Caki2 (cell line): ENCODE measurements at places on chromosomes 12 and 14.
A peak's percentile ranks its signal among the peaks of the same experiment; 100 is the strongest.

DNA sequence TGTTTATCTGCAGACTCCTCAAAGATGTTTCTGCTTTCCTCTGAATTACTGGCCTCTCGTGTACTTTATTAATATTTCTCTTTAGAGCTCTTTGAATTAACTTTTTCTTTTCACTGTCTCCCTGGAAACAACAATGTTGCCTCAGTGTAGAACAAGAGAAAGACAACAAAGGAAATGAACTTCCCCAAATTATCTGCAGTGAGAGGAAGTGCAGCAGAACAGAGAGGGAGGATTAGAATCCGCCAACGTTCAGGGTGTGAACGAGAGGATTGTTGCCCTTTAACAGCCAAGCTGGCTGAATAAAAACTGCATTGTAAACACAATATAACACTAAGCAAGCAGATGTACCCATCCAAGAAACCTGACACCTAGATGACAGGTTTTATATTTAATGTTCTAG lies 375.9 kb downstream of the GALC start:
- no peak for DNase-seq

- no peak for DNase-seq
Observed at GRCh38 chr12:105831372-105831771, 307.4 kb downstream of the NUAK1 start.

GRCh38 chr12:114668886-114669288 lies 15.1 kb downstream of the TBX3 start:
- DNase-seq: no peak

DNA sequence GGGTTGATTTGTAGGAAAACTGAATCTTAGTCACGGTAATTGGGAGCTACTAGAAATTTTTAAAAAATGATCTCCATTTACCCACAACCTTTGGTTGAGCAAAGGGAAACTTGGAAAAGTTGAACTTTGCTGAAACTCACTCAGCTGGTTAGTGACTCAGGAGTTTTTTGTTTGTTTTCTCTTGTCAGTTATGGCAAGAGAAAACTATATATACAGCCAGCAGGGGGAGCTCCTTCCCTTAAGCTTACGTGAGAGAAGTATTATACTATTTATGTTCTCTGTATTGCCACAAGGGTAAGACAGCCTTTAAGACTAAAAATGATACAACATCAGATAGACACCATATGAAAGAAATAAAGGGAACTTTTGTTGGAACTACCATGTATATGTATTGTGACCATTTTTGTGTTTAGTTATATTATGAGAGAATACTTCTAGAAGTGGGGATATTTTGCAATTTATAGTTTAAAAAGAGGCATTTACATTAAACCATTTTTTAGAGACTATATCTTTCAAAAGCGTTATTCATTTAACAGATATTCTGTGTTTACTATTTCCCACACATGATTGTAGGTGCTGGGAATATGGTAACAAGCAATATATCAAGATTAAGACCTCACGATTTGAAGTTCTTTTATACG lies 28.1 kb upstream of the TBC1D30 start:
- peak; percentile 96 for DNase-seq

GRCh38 chr14:92903359-92903758 lies 19.6 kb upstream of the CHGA start:
- DNase-seq: no peak

DNA sequence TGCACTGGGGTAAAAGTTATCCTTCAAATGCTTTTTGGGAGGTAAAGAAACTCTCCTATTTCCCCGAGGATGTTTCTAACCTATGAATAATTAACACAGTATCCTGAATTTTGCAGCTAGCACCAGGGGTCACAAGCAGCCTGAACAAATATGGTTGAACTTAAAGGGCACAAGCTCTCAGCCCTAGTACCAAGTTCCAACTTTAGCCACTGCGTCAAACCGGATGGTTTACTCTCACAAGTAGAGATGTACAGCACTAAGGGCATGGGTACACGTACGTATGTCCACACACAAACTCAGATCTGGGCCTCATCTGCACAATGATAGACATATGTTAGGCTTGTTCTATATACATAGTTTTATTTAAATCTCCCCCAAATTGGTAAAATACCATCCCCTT lies 4.7 kb downstream of the CCDC88C start:
- DNase-seq: no peak

- DNase-seq: no peak
Observed at GRCh38 chr12:87511371-87511770, 517.8 kb downstream of the C12orf50 start.

- DNase-seq: no peak
Observed at GRCh38 chr14:104766863-104767633, 14.1 kb downstream of the SIVA1 start.

GRCh38 chr12:98830657-98831056 lies 185.6 kb downstream of the APAF1 start:
- DNase-seq: no peak

DNA sequence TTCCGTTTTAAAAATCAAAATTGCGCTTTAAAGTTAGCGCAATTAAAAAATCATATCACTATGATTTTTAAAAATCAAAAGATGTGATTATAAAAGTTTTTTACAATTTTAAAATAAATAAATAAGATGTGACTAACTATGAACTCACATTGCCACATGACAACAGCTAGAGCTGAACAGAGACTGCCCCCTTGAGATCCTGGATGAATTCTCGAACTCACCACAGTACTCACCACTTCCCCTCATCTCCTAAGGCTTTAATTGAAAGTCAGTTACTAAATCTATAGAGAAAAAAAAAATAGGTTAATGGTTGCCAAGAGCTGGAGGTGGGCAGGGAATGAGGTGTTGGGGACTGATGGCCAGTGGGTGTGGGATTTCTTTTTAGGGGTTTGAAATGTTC lies 384.2 kb downstream of the ZFP36L1 start:
- DNase-seq: no peak
